CD8-positive, alpha-beta memory T cell (primary cell): ENCODE measurements at places on chromosomes 12 and 14.
A peak's percentile ranks its signal among the peaks of the same experiment; 100 is the strongest.

GRCh38 chr12:121781998-121782979 is 11.2 kb downstream of the RHOF start:
- peak; percentile 52 for DNase-seq

GRCh38 chr12:25052196-25052913 is 103.5 kb upstream of the BCAT1 start:
- DNase-seq = peak; percentile 87

DNA sequence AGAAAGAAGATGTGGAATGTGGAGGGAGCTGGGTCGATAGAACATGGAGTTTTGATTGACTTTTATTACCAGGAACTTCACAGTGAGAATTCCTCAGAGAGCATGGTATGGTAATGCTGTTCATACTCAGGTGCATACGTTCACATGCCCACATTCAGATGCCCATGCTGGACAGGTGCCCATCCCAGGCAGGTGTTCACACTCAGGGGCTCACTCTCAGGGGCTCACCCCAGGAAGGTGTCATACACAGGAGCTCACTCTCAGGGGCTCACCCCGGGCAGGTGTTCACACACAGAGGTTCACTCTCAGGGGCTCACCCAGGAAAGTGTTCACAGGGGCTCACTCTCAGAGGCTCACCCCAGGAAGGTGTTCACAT is 360.0 kb upstream of the SFSWAP start:
- no peak for DNase-seq

GRCh38 chr12:92492995-92493394 is 209.8 kb upstream of the PLEKHG7 start:
- no peak for DNase-seq

- no peak for DNase-seq
These were observed 163.9 kb upstream of the RASSF8 start for GRCh38 chr12:25794571-25794970.

DNA sequence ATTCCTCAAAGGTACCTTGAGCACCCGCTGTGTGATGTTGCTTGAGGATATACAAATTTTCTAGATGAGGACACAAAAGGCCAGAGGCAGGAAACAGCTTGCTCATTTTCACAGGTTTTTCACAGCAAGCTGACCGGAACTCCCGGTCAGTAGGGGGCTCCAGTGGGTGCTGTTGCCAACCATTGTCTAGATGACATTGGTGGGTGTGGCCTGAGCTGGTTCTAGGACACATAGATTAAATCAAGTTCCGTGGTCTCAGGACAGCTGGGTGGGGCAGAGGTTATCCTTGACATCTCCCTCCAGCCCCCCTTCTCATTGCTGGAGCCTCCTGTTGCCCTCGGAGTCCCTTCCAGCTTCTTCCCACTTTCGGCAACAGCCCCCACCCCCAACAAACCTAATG is 153.6 kb upstream of the FKBP4 start:
- no peak for DNase-seq

DNA sequence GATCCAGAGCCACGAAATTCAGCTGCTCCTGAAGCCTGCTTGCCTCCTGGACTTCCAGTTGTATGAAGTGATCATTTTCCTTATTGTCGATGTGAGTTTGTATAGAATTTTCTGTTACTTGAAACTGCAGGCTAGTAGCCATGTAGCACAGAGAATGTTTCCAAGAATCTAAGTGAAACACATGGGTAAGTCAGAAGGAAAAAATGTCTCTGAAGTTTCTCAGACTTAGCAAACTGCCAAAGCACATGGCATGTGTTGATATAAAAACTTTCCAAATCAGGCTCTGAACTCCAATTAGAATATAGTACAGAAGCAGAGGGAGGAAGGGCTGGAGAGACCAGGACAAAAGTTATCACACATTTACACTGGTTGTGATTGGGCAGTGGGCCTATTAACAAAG is 9.8 kb upstream of the PCNX1 start:
- DNase-seq = no peak

DNA sequence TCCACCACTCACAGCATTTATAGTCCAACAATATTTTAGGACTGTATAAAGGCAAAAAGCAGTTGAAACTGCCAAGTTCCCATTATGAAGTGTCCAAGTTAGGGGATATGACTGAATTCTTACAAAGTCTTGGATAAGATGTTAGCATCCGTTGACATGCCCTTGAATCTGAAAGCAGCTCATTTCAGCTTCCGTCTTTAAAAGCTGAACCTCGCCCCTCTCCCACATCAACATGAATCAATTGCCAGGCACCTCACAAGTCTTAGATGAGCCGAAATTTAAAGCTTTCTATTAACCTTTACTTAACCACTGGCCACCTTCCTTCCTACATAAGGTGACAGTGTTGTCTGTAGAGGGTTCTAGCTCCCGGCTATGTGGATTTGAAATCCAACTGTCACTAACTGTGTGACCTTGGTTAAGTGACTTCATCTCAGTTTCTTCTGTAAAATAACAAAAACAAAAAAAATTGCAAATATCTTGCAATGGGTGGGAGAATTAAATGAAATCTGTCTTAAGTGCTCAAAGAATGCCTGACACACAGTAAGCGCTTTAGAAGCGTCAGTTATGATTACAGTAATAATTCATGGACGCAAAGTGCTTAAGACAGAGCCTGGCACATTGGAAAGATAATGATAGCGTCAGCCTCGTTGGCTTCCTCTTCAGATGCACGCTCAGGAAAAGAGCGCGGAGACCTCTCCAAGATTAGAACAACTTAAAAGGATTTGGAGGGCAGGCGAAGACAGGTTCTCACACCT is 1.2 kb downstream of the PPP1CC start:
- no peak for DNase-seq

DNA sequence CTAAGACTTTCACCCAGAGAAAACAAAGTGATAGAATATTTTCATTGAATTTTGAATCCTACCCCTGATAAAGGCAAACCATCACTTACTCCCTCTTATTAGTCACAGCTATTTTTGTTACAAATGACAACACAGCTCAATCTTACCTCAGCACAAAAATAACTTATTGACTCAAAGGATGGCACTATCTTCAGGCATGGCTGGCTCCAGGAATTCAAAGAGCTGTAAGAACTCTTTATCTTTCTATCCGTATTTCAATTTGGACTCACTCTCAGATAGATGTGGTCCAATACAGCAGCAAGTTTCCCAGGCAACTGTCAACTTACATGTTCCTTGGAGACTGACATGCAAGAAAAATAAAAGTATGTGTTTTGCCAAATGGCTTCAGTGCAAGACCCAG is 709.4 kb upstream of the MDGA2 start:
- no peak for DNase-seq

DNA sequence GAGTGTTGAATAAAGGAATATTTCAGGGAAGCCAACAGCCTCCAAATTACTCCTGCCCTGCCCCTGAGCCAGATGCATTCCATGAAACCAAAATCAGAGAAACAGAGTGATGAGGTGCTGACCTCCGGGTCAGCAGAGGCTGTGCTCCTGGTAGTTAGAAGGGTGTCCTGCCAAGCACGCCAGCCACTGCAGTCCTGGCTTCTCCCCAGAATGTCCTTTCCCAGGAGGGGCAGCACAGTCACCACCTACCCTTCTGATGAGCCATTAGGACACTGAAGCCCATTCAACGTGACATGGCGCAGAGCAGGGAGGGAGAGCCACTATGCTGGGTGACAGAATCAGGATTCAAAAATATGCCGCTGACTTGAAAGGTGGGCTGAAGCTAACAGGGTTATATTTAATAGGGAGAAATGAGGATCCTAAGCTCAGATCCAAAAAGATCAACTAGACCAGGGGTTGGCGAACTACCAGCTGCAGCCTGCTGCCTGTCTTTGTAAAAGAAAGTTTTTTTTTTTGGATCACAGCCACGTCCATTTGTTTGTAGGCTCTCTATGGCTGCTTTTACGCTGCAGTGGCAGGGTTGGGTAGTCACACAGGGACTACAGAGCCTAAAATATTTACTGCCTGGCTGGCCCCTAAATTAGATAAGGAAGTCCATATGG is 34.5 kb upstream of the PLEK2 start:
- no peak for DNase-seq

DNA sequence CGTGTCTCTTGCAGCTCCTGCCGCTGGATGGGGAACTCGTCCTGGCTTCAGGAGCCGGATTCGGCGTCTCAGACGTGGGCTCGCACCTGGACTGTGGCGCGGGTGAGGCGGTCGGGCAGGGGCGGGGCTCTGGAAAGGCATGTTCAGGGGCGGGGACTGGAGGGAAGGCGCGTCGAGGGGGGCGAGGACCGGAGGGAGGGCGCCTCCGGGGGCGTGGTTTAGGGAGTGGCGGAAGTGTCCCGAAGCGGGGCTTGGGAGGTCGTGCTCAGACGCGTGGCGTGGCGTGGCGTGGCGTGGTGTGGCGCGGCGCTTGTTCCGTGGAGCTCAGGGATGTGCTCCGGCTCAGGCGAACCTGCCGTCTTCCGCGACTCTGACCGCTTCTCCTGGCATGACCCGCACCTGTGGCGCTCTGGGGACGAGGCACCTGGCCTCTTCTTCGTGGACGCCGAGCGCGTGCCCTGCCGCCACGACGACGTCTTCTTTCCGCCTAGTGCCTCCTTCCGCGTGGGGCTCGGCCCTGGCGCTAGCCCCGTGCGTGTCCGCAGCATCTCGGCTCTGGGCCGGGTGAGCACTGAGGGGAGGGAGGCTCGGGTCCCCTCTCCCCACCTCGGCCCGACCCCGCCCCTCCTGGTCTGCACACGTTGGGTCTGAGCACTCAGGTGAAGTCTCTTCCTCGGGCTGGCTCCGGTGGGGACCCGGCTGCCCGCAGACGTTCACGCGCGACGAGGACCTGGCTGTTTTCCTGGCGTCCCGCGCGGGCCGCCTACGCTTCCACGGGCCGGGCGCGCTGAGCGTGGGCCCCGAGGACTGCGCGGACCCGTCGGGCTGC is 6.2 kb downstream of the AMN start:
- DNase-seq = peak; percentile 84

- DNase-seq = no peak
These were observed 136.3 kb upstream of the PLEKHG7 start for GRCh38 chr12:92566448-92567019.

- DNase-seq = peak; percentile 39
These were observed 693 bp downstream of the MAP3K9 start for GRCh38 chr14:70808416-70809224.

DNA sequence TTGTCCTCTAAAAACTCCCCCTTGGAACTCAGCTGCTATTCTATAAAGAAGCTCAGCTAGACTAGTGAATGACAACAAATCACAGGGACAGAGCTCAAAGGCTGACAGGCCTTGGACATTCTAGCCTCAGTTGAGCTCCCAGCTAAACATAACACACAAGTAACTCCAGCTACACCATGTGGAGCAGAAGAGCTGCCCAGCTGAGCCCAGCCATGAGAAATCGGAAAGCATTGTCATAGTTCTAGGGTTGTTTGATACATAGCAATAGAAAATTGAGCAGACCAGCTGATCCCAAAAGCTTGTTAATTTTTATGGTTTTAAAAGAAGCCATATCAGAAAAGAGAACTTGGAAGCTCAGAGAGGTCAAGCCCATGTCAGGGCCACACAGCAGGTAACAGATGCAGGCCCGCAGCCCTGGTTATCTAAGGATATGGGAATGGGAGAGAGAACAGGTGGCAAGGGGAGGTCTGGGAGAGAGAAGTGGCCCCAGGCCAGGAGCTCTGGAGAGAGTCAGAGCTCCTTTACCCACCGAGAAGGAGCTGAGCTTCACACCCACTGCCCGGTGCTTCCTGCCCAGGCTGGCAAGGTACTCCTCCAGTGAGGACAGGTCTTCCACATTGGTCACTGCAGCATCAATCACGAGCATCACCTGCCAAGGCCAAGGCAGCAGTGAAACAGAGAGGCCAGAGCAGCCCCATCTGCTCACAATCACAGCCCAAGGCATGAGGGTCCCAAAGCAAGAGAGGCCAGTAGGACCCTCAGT is 2.9 kb downstream of the NGB start:
- no peak for DNase-seq
